ENCODE measurements at places on chromosomes 5 and 9.
A peak's percentile ranks its signal among the peaks of the same experiment; 100 is the strongest.

DNA sequence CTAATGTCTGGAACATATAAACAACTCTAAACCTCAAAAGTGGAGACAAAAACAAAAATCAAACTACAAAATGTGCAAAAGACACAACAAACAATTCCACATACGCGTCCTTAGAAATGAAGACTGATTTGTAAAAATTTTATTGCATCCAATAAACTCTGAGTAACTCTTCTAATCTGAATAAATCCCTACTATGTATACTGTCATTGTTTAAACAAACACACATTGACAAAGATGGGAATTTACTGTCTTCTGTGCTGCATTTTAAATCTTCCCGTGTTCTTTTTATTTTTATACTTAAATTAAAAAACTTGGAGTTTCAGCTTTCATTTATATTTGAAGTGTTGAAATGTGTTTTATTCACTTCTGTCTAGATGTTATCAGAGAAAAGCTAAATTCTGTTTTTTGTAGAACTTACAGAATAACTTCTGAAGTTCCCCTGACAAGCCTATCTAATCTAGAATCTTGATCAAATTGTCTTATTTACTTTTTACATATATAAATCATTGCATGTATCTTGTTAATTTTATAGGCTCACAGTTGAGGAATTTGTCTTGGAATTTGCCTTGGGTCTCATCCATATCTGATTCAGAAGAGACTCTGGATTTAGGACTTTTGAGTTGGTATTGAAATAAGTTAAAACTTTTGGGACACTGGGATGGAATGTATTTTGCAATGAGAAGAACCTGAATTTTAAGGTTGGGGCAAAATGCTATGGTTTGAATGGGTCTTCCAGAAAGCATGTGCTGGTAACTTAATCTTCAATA, 2064.4 kb upstream of the C9orf72 start:
- DNase-seq = no peak

DNA sequence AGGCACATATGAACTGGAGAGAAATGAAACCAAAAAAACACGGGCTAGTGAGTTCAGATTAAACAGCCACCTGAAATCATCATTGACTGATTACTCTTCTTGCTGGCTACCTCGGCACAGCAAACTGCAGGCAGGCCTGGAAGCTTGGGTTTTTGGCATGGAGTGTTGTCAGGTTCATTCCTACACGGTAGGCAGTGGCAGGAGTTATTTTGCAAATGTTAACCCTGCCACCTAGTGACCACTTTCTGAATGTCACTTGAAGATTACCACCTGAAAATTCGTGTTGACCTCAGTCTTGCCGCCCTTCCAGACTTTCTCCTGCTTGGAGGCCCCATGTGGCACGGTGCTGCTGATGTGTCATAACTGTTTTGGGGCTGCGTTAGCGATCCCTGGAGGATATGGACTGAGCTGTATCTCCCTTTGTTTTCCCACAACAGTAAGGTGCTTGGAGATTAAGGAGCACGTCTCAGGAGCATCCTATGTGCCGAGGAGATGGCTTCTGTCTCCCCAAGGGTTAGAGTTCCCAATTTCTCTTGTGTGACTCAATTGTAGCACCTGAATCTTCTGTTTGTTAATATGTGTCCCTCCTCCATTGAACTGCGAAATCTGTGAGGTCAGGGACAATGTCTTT, 12.7 kb upstream of the CD180 start:
- peak; percentile 59 for DNase-seq

- no peak for DNase-seq
These were observed 25.7 kb downstream of the TRIO start for GRCh38 chr5:14168793-14169262.

- no peak for DNase-seq
These were observed 26.4 kb upstream of the TMOD1 start for GRCh38 chr9:97475059-97475458.

DNA sequence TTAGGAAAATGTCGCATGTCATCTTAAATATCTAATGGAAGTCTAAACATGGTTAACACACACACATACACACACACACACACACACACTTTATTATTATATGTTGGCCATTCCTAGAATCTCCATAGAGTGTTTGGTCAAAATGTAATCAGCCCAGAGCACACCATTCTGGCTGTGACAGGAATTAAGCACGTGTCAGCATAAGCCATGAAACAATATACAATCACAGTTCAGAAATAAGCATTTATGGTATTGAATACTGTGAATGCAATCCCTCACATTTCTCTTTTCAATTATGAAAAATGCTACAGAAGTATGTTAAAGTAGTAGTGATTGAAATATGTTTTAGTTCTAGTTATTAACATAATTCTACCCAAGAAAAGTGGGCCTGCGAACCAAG, 611.6 kb downstream of the PRELID2 start:
- no peak for DNase-seq

GRCh38 chr5:54727874-54728587, 210.5 kb downstream of the SNX18 start:
- DNase-seq = no peak

- DNase-seq = no peak
These were observed 139.1 kb upstream of the ZNF366 start for GRCh38 chr5:72646246-72646866.

DNA sequence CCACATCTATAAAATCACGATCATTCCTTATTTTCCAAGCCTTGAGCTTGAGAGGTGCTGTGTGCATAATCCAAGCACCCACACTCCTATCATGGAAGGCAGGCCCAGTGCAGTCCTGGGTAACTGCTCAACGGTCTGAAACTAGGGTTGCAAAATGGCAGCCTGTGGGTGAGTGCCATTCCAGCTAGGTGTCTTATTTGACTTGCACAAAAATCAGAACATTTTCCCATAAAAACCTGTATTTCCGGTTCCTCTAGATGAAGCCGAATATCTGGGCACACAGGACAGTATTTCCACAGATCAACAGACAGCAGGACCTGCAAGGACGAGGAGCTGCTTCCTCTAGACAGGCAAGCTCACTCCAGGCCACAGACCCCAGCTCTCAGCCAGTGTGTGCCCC, 588.8 kb downstream of the BNC2 start:
- no peak for DNase-seq

DNA sequence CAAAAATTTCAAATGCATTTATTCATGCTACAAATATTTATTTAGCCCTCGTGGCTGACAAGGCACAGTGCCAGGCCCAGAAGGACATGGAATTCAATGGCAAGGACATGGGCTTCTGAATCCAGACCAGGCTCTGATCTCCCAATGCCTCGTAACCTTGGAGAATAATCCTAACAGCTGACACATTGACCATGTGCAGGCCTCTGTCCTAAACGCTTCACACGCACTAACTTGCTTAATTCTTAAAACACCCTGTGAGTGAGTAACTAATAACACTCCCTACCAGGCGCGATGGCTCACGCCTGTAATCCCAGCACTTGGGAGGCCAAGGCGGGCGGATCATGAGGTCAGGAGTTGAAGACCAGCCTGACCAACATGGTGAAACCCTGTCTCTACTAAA, 33.2 kb downstream of the MYO10 start:
- DNase-seq = no peak

DNA sequence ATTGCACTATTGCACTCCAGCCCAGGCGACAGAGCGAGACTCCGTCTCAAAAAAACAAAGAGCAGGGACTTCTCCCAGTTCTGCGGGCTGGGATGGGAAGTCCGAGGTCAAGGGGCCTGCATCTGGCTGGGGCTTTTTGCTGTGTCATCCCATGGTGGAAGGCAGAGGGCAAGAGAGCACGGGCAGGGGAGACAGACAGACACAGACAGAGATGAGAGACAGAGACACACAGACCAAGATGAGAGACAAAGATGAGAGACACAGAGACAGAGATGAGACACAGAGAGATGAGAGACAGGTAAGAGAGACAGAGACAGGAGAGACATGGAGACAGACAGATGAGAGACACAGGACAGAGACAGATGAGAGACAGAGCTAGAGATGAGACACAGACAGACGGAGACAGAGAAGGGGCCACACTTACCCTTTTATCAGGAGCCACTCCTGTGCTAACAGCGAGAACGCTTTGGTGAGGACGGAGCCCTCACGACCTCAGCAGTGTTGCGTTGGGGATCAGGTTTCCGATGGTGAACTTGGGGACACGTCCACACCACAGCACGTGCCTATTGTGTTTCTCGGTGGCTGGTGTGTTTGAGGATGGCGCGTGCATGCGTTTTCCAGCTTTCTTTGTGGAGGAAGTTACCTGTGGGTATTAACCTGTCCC, 8.9 kb upstream of the TOR4A start:
- DNase-seq = no peak

GRCh38 chr9:127937388-127938297, at the start of gene DPM2:
Gene DPM2, minus strand, starts transcription at chr9:127937854. Its CDS starts 34 bp downstream, at chr9:127937820.
- peak; percentile 96 for DNase-seq

- no peak for DNase-seq
These were observed 47.1 kb downstream of the ALDH1A1 start for GRCh38 chr9:72905514-72906480.

DNA sequence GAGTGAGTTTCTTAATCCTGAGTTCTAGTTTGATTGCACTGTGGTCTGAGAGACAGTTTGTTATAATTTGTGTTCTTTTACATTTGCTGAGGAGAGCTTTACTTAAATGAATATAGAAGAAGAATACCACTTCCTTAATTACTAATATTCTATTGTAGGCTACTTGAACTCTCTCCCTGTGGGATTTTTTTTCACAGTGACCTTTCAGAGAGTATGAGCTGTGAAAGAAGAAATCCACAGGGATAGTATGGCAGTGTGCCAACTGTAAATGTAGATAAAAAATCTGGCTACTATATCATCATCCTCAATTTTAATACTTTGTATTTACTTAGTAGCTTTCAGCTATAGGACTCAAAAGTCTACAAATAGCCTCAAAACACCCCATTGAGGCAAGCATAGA, 67.3 kb downstream of the COMMD10 start:
- no peak for DNase-seq

DNA sequence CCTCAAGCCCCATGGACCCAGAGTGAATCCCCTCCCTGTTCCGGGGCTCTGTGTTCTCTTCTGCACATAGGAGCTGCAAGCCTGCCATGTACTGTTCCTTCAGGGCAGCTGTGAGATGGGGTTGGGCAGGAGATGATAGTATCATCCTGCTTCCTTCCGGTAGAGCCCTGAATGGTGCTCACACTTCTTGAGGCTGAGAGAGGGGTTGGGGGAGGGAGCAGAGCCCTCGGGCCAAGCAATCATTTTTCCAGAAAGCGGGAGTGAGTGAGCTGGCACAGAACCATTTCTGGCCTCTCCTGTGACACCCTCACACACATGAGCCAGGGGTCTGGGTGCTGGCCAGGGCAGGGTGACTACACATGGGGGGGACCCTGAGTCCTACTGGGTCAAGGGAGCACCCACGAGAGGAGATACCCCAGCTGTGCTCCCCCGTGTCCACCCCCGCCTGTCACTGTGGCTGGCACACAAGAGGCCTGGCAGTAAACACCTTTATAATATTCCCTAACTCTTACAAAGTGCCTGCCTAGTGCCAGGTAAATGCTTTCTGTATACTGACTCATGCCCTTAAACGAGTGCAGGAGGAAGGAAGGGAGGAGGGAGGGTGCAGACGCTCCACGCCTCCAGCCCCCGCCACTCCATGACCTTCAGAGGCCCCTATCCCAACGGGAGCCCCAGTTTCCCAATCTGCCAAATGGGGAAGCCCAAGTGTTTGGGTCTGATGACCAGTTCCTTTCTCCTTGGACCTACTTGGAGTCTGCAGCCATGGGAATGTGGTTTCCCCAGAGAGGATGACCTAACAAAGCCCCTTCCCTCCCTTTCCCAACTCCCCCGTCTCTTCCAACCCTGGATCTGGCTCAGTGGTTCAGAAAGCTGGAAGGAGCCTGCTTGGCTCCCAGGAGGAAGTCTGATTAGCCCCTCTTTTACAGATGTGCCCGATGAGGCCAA, 15.5 kb downstream of the AKNA start:
- DNase-seq = peak; percentile 36

DNA sequence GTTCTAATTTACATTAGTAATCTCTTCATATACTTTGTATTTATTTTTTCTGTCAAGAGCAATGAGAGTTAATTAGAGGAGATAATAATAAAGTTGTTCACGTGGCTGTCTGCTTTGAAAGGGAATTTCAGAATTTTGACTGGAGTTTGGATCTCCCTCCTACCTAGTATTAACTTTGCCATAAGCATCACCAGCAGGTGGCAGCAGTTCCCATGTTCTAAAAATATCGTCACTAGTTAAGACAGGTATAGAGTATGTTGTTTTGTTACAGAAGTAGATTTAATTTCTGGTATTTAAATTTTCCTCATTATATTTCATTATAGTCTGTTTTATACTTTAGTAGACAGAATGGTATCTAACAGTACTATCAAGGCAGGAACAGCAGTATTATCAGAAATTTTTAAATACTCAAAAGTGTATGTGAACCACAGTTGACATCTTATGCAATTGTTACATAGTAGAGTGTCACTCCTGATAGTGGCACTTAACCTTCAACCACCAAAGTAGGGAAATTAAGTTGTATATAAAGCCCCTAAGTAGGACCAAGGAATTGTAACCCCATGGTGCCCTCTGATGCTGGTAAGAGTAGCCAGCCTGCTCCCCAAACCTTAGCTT, 20.4 kb downstream of the GNPDA1 start:
- peak; percentile 40 for DNase-seq

DNA sequence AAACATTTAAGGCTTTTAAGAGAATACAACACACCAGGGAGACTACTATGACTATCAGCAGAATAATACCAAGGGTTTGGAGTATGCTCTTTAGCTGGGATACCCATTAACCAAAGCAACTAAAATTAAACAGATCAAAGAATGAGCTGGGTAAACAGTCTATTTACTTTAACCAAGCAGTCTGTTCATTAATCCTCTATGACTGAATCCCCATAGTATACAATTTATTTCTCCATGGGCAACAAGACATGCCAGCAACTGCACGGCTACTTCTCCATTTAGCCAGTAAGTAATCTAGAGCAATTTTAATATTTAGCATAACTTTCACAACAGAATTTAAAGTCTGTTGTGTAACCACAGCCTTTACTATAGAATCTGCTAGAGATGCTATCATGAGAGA, 77.6 kb downstream of the CDO1 start:
- no peak for DNase-seq

DNA sequence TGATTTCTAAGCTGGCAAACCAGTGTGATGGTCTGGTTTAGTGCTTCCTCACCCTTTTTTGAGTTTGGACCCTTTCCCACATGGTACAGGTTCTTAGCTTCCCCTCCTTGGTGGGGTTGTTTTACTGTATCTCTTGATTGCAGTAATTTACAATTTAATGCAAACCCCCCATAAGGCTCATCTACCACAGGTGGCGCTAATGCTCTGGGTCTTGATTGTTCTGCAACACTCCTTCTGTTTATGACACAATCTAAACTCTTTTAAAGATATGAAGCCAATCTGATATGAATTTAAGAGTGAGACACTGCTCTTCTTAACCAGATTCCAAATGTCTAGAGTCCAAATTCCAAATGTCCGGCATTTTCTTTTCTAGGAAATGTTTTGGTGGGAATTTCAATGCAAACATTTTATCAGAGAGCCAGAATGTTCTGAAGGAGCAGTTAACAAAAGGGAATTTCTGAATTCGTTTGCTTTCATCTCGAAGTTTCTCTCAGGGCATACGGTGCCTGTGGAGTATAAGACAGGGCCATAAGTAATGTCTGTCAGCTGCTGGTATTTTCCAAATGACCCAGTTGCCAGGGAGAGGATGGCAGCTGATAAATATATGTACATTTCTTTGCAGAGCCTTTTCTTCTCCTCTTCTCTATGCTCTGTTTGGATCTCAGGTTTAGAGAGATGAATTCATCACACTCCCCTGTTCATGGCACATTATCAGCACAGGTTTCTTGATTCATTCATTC, 246.8 kb downstream of the ARHGAP26 start:
- DNase-seq = no peak

- no peak for DNase-seq
These were observed 3.0 kb downstream of the ECSCR start for GRCh38 chr5:139459451-139459934.

- no peak for DNase-seq
These were observed 109.7 kb downstream of the LPAR1 start for GRCh38 chr9:110928599-110928998.

- no peak for DNase-seq
These were observed 5.8 kb downstream of the ADAMTS19 start for GRCh38 chr5:129465776-129466344.
